ENCODE measurements at places on chromosomes 1 and 21. TPM values are rescaled to one million over a fixed set of nuclear protein-coding genes. Genes with fewer than 3 reads are reported as not detected.

The LCE1E gene
- not detected for total RNA-seq

DNA sequence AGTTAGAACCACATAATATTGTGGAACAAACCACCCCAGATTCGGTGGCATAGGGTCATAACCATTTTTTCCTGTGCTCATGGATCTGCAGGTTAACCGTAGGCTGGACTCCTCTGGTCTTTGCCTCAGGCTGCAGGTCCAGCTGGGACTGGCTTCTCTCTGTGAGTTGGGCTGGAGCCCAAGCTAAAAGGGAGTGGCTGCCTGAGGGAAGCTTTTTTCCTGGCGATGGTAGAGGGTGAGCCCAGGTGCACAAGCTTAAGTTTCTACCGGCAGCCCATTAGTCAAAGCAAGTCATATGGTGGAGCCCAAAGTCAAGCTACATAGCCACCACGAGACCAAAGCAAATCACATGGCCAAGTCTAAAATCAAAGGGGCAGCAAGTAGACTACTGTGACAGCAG is 13.8 kb downstream of the EPHX4 start:
- DNase-seq = no peak

GRCh38 chr1:241551759-241552638 is 19.8 kb downstream of the KMO start:
- peak; percentile 76 for DNase-seq

GRCh38 chr1:230427094-230427876 is 1.2 kb upstream of the PGBD5 start:
- DNase-seq = no peak

The SLC6A17 gene
- total RNA-seq = 0.49 TPM

DNA sequence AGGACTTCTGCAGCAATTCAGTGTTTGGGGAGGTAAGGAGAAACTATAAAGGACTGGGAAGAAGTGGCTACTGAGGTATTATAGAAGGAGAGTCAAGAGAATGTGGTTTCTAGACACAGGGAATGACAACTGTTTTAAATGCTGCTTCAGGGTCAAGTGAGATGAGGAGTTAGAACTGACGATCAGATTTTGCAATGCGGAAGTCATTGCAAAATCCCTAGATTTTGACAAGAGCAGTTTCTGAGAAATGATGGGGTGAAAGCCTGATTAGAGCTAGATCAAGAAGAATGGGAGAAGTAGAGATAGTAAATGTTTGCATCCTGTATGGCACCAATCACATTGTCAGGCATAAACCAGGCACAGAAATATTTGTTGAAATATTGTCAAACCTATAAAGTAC is 4.7 kb upstream of the TSNAX start:
- DNase-seq = no peak

DNA sequence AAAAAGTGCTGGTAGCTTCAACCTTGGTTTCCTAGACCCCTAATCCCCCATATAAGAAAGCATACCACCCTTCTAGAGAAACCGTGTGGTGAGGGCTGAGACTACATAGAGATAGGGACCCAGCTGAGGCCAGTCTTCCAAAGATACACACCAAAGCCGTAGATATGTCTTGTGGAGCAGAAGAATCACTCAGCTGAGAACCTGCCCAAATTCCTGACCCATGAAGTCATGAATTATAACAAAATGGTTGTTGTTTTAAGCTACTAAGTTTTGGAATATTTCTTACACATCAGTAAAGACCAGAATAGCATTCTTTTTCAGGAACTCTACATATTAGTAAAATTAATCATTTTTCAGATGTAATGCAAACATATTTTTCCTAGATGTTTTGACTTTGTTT is 3.3 kb upstream of the SNRPE start:
- DNase-seq = no peak

DNA sequence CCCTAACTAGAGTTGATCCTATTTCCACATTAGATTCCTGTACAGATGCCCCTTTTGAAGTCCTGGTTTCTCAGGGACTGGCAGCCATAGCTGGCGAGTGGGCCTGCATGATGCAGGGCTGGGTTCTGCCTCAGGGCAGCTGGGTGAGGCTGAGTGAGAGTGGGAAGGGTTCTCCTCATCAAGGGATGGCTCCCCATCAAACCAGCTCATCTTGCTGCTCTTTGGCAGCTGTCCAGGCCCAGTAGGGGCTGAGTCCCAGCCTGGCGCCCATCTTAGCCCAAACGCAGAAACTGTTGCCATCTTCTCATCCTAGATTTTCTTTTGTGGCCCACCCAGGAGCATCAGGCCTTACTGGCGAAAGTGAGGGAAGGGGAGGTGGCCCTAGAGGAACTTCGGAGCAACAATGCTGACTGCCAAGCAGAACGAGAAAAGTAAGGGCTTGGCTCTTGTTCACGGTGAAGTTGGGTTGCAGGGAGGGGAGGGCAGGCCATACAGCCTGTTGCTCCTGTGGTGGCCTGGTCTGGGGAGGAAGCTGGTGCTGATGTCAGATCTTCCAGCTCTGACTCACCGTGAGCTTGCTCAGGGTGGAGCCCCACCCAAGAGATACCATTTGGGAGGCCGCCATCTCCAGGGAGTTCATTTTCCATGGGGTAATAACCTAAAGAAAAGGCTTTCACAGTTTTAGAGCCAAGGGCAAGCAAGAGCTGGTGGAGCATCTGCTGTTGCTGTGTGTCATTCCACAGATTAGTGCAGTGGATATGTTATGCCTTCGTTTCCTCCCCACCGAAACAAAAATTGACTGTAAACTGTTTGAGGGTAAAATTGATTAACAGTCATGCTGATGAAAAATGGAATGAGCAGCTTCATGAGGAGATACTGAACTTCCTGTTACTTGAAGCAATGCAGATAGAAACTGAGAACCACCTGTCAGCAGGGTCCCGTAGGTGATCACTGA is 34.7 kb downstream of the TUFT1 start:
- peak; percentile 53 for DNase-seq

The PLA2G2C gene
- 0.81 TPM for total RNA-seq

The CIART gene
- total RNA-seq = 6.6 TPM

DNA sequence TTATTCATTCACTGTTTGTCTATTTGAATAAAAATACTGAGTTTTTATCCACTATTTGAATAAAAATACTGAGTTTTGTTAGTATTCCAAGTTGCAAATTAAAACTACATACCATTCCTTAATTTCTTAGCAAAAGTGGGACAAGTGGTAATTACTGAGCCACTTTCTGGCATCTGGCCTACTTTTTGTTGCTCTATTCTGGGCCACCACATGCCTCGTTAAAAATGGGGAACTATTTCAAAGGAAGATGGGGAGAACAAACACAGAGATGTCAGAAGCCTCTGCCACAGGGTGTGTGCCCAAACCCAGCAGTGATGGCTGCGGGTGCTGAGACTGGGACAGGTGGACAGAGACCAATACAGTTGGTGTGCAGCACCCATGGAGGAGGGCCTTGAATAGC is 14.6 kb downstream of the PIGP start:
- no peak for DNase-seq

GRCh38 chr1:30748098-30748698 is 9.4 kb downstream of the LAPTM5 start:
- DNase-seq = no peak

The SYCP1 gene
- total RNA-seq = not detected

- DNase-seq = no peak
Observed at GRCh38 chr21:31798842-31799704, 67.2 kb upstream of the SCAF4 start.

DNA sequence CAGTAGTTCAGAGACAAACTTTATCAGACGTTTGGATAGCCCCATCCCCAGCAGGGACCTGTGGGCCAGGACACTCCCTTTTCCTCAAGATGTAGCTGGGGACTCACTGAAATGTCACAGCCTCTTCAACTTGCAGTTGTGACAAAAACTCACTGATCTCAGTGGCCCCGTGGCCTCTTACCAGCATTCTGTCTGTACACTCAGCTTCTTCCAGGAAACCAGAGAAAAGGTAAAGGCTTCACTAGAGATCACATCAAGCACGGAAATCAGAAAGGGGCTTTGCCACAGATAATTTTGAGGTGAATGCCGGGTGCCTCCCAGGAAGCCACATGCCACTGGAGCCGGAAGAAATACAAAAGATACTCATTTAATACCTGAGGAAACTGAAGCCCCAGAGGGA is 122.2 kb downstream of the CCDC185 start:
- no peak for DNase-seq

All from aorta (tissue), 5 donors.